H9 (cell line): ENCODE measurements at places on chromosomes 7 and 10. TPM values are rescaled to one million over a fixed set of nuclear protein-coding genes. Genes with fewer than 3 reads are reported as not detected.

DNA sequence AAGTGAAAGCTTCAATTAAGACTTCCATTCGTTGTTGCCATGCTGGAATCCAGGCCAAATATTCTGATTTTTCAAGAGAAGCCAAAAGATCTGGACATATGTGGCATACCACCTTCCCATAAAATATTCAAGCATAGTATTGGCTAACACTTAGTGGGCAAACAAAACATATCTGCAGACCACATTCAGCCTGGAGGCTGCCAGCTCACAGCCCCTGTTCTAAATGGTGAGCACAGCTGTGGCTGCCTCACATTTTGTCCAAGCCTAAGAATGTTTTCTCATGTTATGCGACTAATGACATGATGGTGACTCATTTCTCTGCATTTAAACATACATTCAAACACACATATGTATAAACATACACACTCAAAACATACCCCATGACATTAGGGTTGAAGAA, 10.6 kb upstream of the CALU start:
- H3K27me3 ChIP-seq = no peaks in the 10 kb centered on the region
- H3K4me1 ChIP-seq = no peaks in the 10 kb centered on the region
- no peak for DNase-seq
- no peaks in the 10 kb centered on the region for H3K36me3 ChIP-seq

DNA sequence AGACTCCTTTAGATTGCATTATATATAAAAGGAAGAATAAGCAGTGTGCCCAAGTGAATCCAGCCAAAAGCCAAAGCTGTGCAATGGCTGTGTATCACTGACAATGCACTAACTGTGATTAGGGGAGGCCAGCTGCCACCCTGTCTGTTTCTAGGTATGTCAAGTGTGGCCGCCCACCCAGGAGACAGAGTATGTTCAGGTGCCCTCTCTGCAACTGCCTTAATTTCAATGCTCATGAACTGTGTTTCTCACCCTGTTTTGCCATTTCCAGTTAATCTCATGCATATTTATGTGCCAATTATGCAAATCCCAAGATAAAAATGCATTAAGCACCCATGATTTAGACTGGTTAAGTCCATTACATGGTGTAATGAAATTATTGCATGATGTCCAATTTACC, 159.4 kb downstream of the FRMD4A start:
- no peak for DNase-seq
- no peak overlapping the region for H3K27ac ChIP-seq
- no peaks in the 10 kb centered on the region; the same call in 1 of the 2 replicates for H3K27me3 ChIP-seq
- H3K36me3 ChIP-seq = no peaks in the 10 kb centered on the region
- peaks cover 3% of the 10 kb centered on the region; the same call in 1 of the 2 replicates for H3K4me1 ChIP-seq
- no peak overlapping the region for H3K4me3 ChIP-seq

GRCh38 chr7:84675633-84676034, 481.0 kb upstream of the SEMA3A start:
- no peak for DNase-seq
- H3K27me3 ChIP-seq = no peaks in the 10 kb centered on the region
- H3K4me1 ChIP-seq = no peaks in the 10 kb centered on the region
- H3K4me3 ChIP-seq = no peak overlapping the region
- no peaks in the 10 kb centered on the region for H3K36me3 ChIP-seq

Gene TMEM26
- total RNA-seq = 0.09 and 0.15 TPM in 2 replicates

Gene BTBD16
- not detected in 2 replicates for total RNA-seq

GRCh38 chr7:113285411-113285810, 167.1 kb upstream of the SMIM30 start:
- no peaks in the 10 kb centered on the region for H3K27me3 ChIP-seq
- no peaks in the 10 kb centered on the region for H3K36me3 ChIP-seq
- no peak for DNase-seq
- no peak overlapping the region for H3K27ac ChIP-seq
- H3K4me1 ChIP-seq = no peaks in the 10 kb centered on the region

- no peak overlapping the region for H3K27ac ChIP-seq
- peaks cover 17% of the 10 kb centered on the region for H3K36me3 ChIP-seq
- peak; percentile 72 for DNase-seq
- peak overlapping the region; percentile 43 for H3K4me3 ChIP-seq
- no peaks in the 10 kb centered on the region for H3K4me1 ChIP-seq
Observed at GRCh38 chr7:5532536-5533335, 109.1 kb upstream of the TNRC18 start.

Gene FGL2
- total RNA-seq = not detected in 2 replicates

Gene CRHR2
- 0.07 and 0.13 TPM in 2 replicates for total RNA-seq

DNA sequence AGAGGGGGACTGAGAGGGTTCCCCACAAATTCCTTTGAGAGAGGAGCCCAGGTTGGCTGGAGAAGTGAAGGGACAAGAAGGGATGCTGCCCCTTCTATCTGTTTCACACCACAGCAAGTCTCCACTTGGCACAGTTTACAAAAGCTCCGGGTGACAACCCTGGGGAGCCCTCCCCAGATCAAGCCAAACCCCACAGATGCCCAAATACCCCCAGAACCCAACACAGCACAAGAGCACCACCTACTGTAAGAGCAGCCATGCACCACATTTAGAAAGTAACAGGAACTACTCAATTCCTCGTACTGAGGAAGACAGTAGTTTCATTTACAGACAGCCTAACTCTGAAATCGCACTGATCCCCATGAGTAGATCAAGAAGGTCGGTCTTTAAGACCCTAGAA, 67.8 kb upstream of the ATP6V0A4 start:
- no peak for DNase-seq
- H3K27ac ChIP-seq = no peak overlapping the region
- H3K36me3 ChIP-seq = peaks cover 42% of the 10 kb centered on the region
- no peaks in the 10 kb centered on the region for H3K4me1 ChIP-seq

DNA sequence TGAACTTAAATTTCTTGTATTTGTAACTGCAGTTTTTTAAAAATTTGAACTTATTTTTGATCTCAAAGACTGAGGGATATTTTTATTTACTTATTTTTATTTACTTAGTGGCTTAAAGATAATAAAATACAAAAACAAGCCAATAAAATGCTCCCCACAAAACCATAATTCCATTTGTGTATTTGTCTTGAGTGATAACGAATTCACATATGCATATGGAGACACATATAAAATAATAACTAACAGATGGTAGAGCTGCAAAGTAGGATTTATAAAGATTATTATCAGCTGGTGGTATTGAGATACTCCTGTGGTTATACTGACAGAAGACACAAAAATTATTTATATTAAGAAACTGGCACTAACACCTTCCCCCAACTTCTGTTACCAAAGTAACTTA, 90.2 kb upstream of the RPA3 start:
- no peak overlapping the region for H3K4me3 ChIP-seq
- DNase-seq = no peak
- H3K36me3 ChIP-seq = no peaks in the 10 kb centered on the region
- no peaks in the 10 kb centered on the region for H3K4me1 ChIP-seq
- H3K27me3 ChIP-seq = no peaks in the 10 kb centered on the region

Gene OR2A5
- not detected in 2 replicates for total RNA-seq

GRCh38 chr10:28139138-28139537, 140.3 kb upstream of the ODAD2 start:
- H3K27me3 ChIP-seq = no peaks in the 10 kb centered on the region
- no peak overlapping the region for H3K4me3 ChIP-seq
- no peaks in the 10 kb centered on the region for H3K4me1 ChIP-seq
- peaks cover 12% of the 10 kb centered on the region for H3K36me3 ChIP-seq
- no peak for DNase-seq

GRCh38 chr7:97298561-97298960, 181.1 kb downstream of the SDHAF3 start:
- no peaks in the 10 kb centered on the region for H3K27me3 ChIP-seq
- H3K27ac ChIP-seq = no peak overlapping the region
- H3K36me3 ChIP-seq = no peaks in the 10 kb centered on the region
- H3K4me3 ChIP-seq = no peak overlapping the region
- H3K4me1 ChIP-seq = no peaks in the 10 kb centered on the region; the same call in 1 of the 2 replicates
- DNase-seq = no peak

- H3K4me3 ChIP-seq = no peak overlapping the region; the same call in 2 of the 3 replicates
- DNase-seq = no peak
- H3K27me3 ChIP-seq = no peaks in the 10 kb centered on the region
- peaks cover 5% of the 10 kb centered on the region for H3K4me1 ChIP-seq
- H3K27ac ChIP-seq = no peak overlapping the region
Observed at GRCh38 chr7:16463949-16464715, 1.4 kb downstream of the SOSTDC1 start.

Gene MMRN2
- total RNA-seq = 1.0 and 1.4 TPM in 2 replicates

Gene HGF
- total RNA-seq = 0.04 and 0.15 TPM in 2 replicates

DNA sequence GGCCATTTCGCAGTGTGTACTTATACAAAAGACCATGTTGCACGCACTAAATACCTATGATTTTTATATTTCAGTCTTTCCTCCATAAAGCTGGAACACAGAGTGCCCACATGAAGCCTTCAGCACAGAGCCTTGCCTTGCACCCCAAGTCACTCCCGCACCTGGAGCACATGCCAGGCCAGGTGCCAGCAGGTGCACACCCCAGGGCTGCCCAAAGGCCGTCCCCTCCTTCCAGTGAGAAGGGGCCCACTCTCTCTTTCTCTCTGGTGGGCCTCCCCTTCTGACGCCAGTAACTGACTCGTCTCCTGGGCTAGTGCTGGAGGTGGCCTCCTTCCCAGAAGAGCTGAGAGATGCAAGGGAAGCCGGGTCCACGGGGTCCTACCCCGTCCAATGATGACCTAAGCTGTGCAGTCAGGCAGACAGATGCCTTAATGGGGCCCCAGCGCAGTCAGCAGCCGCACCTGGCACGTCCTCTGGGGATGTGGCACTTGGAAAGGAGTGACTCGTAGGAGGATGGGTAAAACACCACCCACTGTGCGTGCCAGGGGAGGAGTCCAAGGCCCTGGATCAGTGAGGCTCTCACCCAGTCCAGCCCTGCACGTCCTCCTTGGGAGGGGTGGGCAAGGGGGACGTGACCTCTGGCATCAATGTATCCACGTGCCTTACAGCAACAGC, 17.7 kb upstream of the SHH start:
- H3K4me1 ChIP-seq = no peaks in the 10 kb centered on the region
- no peak overlapping the region for H3K4me3 ChIP-seq
- no peaks in the 10 kb centered on the region for H3K36me3 ChIP-seq
- no peak for DNase-seq
- no peak overlapping the region for H3K27ac ChIP-seq

GRCh38 chr10:19930936-19931893, 115.0 kb downstream of the PLXDC2 start:
- no peaks in the 10 kb centered on the region for H3K4me1 ChIP-seq
- H3K27me3 ChIP-seq = no peaks in the 10 kb centered on the region
- no peak overlapping the region for H3K27ac ChIP-seq

Gene SEMA3A
- total RNA-seq = 60.0 and 61.5 TPM in 2 replicates

Gene WNT2
- not detected in 2 replicates for total RNA-seq

Gene OR6B1
- not detected in 2 replicates for total RNA-seq

DNA sequence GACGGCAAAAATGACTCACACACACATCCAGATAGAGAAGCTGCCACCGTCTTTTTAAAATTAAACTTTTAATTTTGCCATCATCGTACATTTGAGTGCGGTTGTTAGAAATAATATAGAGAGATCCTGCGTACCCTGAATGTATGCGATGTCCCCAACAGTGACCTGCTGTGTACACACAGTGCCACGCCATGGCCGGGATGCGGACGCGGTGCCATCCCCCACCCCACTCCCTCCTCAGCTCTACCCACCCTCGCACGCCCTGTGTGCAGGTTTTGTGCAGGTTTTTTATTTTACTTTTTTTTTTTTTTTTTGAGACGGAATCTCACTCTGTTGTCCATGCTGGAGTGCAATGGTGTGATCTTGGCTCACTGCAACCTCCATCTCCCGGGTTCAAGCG, 58.7 kb upstream of the PDGFA start:
- DNase-seq = no peak
- H3K36me3 ChIP-seq = peaks cover 48% of the 10 kb centered on the region
- no peak overlapping the region for H3K27ac ChIP-seq
- no peaks in the 10 kb centered on the region for H3K4me1 ChIP-seq
- no peak overlapping the region for H3K4me3 ChIP-seq

DNA sequence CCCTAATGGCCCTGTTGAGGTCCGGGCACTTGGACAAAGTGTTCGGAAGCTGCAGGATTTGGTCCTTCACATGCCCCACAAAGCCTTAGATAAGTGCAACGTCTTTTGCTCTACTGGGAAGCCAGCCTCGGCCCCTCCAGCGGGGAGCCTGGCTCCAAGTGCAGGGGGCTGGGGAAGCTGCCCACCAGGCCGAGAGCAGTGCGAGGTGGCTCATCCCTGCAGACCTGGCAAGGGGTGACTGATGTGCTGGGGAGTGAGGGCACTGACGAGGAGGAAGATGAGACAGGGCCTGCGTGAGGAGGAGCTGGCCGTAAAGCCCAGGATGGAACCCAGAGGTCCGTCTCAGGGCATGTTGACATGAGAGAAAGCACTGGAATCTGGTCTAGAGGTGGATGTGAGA, 135.8 kb upstream of the NPS start:
- peaks cover 9% of the 10 kb centered on the region for H3K36me3 ChIP-seq
- no peaks in the 10 kb centered on the region for H3K27me3 ChIP-seq
- H3K27ac ChIP-seq = no peak overlapping the region

DNA sequence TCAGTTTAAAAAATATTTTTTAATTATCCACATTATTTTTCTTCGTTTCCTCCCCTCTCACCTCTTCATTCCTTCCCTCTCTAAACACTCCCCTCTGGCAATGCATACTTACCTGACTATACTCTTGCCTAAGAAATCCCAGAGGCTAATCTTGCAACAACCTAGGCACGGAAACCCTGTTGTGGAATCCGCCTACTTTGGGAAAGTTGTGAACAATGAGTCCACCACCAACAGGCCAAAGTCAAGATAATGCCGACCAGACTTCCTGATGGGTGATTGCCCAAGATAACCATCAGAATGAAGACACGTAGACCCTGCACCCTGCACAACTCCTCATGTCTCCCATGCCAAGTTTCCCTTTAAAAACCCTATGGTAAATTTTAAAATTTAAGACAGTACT, 521.5 kb downstream of the KIF20B start:
- no peak overlapping the region for H3K27ac ChIP-seq
- H3K27me3 ChIP-seq = no peaks in the 10 kb centered on the region

DNA sequence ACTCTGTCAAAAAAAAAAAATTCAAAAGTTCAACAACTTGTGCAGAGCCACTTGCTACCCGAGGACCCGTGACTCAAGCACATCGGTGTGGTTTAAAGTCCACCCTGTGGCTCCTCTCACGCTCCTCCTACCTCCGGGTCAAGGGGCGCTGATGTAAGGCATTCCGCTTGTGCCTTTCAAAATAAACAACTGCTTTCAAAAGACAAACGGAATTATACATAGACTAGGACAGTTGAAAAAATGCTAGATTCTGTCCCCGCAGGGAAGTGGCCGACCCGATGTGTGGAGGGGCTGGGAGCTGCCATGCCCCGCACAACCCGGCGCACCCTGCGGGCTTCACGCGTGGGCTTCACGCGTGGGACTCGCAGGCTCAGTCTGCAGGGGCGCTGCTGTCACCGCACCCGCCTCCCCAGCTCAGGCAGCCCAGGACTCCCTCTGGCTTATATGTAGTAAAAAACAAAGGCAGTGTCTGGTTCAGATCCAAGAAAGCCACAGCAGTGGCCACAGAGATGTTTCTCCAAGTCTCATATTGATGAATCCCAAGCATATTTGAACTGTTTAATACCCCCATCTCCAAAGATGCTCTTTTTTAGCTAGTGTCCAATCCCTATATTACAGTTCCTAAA, 239.7 kb upstream of the INHBA start:
- H3K4me3 ChIP-seq = peak overlapping the region; percentile 34
- H3K27me3 ChIP-seq = no peaks in the 10 kb centered on the region; the same call in 1 of the 2 replicates
- peak; percentile 32 for DNase-seq
- no peak overlapping the region for H3K27ac ChIP-seq
- no peaks in the 10 kb centered on the region for H3K4me1 ChIP-seq

- no peak overlapping the region for H3K27ac ChIP-seq
- no peaks in the 10 kb centered on the region for H3K4me1 ChIP-seq
- DNase-seq = no peak
Observed at GRCh38 chr7:6359734-6360133, 87.3 kb upstream of the CYTH3 start.
